ENCODE measurements at places on chromosomes 12 and 14.
A peak's percentile ranks its signal among the peaks of the same experiment; 100 is the strongest.

DNA sequence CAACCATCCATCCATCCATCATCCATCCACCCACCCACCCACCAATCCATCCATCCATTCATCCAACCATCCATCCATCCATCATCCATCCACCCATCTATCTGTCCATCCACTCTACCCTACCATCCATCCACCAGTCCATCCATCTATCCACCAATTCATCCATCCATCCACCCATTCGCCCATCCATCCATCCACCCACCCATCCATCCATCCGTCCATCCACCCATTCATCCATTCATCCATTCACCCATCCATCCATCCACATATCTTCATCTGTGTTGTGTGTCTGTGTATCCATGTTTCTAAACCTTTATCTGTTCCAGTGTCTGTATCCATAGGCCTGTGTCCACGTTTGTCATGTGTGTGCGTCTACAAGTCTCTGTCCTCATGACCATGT lies 9.9 kb downstream of the HNF1A start:
- no peak for DNase-seq

GRCh38 chr12:90166012-90166411 lies 457.4 kb upstream of the ATP2B1 start:
- no peak for DNase-seq

DNA sequence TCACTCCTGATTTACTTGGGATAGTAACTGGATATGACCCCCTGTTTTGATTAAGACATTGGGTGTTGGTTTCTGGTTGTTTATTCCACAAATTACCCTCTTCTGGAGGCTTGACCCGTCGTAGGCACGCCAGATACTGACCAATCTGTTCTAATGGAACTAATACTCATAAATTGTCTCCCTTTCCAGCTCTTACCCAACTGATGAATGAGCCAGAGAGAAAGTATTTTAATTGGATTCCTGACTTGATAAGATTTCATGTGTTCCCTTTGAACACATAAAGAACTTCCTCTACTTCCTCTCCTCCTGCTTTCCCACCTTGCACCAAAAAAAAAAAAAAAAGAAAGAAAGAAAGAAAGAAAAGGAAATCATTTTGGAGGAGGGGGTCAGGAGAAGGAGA lies 340.9 kb downstream of the PCNX1 start:
- DNase-seq, result no peak

- DNase-seq, result no peak
These were observed 2.1 kb downstream of the GPX2 start for GRCh38 chr14:64940336-64940910.

DNA sequence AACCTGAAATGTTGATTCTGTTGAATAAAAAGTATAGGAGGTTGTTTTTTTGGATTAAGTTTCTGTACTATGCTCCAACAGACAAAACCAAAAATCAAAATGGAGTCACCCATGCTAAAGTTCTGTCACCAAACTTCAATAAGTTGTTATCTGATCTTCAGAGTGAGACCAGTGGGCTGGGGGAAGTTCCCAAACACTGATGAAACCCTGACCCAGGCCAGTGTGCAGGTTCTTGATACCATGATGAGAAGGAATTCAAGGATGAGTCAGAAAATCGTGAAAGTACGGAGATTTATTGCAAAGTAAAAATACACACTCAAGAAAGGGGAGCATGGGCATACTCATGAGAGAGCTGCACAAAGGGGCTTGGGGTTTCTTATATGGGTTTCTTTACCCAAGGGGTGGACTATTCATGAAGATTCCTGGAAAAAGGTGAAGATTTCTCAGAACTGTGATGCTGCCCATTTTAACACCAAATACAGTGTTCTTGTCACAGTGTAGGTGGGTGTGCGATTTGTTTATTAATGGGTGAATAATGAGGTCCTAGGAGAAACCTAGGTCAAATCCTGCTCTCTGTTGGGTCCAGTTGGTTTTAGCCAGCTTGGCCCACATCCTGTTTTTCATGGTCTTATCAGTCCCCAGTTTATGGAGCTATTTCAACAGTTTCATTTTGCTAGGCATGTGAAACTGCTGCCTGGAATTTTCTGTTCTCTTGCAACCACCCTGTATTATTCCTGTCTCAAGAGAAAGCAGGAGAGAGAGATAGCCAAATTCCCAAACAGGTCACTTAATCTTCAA lies 27.5 kb upstream of the DENND5B start:
- DNase-seq, result no peak

GRCh38 chr14:70097576-70098249 lies 91.0 kb downstream of the SLC8A3 start:
- DNase-seq, result no peak

DNA sequence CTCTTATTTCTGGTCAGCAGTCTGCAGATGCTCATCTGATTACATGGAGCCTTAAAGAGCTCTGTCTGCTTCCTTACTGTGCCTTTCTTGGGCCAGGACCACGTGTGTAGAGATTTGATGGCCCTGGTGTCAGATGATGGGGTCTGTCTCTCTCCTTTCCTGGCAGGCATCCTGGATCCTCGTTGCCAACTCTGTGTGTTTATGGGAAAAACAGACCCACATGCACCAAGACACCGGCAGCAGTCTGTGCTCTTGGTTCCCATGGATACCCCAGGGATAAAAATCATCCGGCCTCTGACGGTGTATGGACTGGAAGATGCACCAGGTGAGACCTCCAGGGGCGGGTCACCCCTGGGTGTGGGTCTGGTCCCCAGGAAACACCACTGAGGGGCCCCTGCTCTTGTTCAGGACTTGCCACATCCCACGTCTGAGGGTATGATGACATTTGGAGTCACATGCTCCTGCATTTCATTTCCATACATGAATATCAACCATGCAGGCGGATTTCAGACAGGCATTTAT lies 18.5 kb upstream of the ALDH2 start:
- no peak for DNase-seq

DNA sequence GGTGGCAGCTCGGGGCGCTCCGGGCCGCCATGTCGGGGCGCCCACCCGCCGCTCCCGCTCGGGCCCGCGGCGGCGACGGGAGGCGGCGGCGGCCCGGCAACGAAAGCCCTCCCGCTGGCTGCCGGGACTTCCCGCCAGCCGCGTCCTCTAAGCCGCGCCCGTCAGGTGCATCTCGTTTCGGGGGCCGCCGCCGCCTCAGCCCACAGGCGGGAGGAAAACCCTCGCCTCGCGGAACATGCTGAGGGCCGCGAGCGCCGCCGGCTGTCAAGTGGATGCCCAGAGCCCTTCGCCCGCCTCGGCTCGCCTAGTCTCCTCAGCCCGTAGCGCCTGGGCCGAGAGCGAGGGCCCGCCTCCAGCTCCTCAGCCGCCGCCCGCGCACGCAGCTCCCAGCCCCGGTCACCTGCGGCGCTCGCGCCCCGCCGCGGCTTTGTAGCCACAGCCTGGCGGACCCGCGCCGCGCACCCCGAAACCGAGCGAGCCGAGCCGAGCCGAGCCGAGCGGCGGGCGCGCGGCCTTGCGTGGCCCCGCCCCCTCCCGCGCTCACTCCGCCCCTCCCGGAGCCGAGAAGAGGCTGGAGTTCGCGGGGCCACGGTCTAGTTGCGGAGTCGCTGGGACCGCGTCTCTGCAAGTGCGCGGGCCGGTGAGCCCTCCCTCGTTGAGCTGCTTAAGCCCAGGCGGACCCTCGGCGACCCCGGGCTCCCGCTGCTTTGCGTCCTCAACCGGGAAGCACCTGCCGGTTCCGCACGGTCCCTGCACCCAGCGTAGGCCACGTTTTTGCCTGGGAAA lies at the start of gene EML5:
Gene EML5, minus strand, starts transcription at position 481 of the 786 bp plus-strand sequence. Its CDS starts 450 bp downstream, at position 31.
- peak; percentile 61 for DNase-seq

- DNase-seq, result no peak
These were observed 465.5 kb upstream of the ATP2B1 start for GRCh38 chr12:90174198-90174510.

GRCh38 chr12:47967461-47968321 lies 4.3 kb downstream of the TMEM106C start:
- DNase-seq, result no peak

DNA sequence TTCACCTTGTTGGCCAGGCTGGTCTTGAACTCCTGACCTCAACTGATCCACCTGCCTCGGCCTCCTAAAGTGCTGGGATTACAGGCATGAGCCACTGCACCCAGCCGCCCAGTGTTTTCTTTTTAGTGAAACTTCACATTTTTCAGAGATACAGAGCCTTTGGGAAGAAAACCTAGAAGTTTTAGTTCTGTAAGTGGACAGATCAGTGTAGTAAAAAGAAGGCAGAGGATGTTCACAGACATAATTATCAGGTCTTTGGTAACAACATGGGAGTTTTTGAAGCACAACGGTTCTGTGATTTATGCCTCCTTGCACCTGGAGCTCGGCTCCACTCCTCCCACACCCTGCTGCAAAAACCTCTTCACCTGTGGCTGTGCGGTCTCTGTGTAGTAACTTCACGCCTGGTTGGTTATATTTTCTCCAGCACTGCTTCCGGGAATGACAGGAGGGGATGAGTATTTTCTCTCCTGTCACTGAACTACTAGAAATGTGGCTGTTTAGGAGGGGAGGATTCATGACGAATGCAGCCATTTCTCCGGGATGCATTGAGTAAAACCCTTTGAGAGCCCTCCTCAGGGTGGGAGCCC lies 67.0 kb downstream of the ARF6 start:
- DNase-seq, result peak; percentile 93

All from kidney glomerular epithelial cell (primary cell).